ENCODE measurements at places on chromosomes 7 and 10.
A peak's percentile ranks its signal among the peaks of the same experiment; 100 is the strongest.

DNA sequence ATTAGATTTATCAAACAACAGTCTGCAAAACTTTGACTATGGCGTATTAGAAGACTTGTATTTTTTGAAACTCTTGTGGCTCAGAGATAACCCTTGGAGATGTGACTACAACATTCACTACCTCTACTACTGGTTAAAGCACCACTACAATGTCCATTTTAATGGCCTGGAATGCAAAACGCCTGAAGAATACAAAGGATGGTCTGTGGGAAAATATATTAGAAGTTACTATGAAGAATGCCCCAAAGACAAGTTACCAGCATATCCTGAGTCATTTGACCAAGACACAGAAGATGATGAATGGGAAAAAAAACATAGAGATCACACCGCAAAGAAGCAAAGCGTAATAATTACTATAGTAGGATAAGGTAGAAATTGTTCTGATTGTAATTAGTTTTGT is 31.4 kb downstream of the LRRC17 start:
- DNase-seq, result no peak

- peak; percentile 69 for DNase-seq
These were observed at the start of gene CFAP69 for GRCh38 chr7:90244909-90245851. TSS of gene CFAP69 (plus strand) at chr7:90245174. CDS start at chr7:90245425, 251 bp downstream.

- no peak for DNase-seq
These were observed 27.4 kb downstream of the POM121L12 start for GRCh38 chr7:53062796-53063195.

GRCh38 chr7:107043491-107043890 is 1.0 kb upstream of the PRKAR2B start:
- no peak for DNase-seq

- DNase-seq, result peak; percentile 71
These were observed 94.0 kb downstream of the SLC37A3 start for GRCh38 chr7:140304191-140304799.
